ENCODE measurements at places on chromosomes 11 and 22. TPM values are rescaled to one million over a fixed set of nuclear protein-coding genes. Genes with fewer than 3 reads are reported as not detected.

Gene KDELR3
- 4.4 TPM for total RNA-seq

Gene TSPAN18
- 40.7 TPM for total RNA-seq

Gene EFEMP2
- 62.8 TPM for total RNA-seq

Gene SPCS2
- 80.9 TPM for total RNA-seq

Gene VPREB3
- total RNA-seq, result not detected

Gene EHF
- 82.5 TPM for total RNA-seq

Gene EEF1G
- 941 TPM for total RNA-seq

Gene APOA5
- not detected for total RNA-seq

Gene RGL4
- total RNA-seq, result 1.3 TPM

GRCh38 chr11:26712497-26712896 is 9.4 kb downstream of the SLC5A12 start:
- DNase-seq, result no peak
- no peaks in the 10 kb centered on the region for H3K36me3 ChIP-seq
- H3K4me3 ChIP-seq, result no peak overlapping the region
- no peaks in the 10 kb centered on the region for H3K27me3 ChIP-seq
- no peak overlapping the region for H3K27ac ChIP-seq

DNA sequence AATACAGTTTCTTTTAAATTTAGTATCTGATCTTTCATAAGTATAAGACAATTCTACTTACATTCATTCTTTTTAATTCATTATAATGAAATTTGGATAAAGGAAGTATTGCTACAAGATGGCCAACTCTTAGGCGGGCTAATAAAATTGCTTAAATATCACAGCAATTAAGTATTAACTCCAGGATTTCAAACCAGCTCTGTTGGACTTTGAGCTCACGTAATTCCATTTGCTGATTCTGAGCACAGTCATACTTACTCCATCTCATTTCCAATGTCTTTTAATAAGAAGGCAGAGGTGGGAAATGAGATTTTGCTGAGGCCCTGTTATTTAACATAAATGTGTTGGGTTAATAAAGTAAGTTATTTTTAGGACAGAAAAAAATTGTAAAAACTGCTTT is 748.1 kb downstream of the KCNA4 start:
- no peak overlapping the region for H3K27ac ChIP-seq
- H3K27me3 ChIP-seq, result no peaks in the 10 kb centered on the region
- no peaks in the 10 kb centered on the region for H3K36me3 ChIP-seq

DNA sequence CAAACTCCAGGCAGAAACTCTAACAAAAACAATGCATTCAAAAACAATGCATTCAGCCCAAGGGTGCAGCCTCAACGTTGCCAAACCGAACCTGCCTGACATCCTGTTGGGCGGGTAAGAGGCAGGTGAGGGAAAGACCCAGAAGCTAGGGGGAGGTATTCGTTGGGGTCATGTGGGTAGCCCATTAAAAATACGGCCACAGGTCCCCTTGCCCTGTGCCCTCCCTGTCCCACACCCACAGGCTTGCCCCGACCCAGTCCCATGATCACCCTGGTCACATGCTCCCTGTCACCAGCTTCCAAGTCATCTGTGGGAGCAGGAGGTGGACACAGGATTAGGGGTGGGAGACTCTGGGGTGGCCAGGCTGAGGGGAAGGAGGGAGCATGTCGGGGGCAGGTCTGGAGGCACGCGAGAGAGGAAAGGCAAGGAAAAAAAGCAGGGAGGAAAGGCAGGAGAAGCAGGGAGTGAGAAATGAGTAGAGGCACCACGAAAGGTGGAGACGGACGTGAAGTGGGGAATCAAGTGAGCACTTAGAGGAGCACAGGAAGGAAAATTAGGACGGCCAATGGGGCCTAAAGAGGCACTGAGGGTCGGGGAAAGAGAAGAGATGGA is 683 bp downstream of the PLA2G6 start:
- no peaks in the 10 kb centered on the region for H3K27me3 ChIP-seq
- H3K4me3 ChIP-seq, result peak overlapping the region; percentile 59
- H3K36me3 ChIP-seq, result no peaks in the 10 kb centered on the region
- DNase-seq, result no peak
- peaks cover 15% of the 10 kb centered on the region for H3K4me1 ChIP-seq

DNA sequence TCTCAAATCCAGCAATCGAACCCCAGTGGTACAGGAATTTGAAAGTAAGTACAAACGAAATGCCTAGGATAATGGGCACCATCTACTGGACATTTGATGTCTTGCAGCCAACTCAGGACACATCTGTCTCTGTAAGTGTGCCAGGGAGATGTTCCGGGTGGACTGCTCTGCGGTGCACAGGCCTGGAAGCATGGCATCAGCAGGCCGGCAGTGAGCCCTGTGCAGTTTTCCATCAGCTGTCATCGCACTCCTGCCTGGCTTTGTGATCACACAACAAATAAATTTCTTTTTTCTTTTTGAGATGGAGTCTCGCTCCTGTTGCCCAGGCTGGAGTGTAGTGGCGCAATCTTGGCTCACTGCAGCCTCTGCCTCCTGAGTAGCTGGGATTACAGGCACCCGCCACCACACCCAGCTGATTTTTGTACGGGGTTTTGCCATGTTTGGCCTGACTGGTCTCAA is 71.0 kb downstream of the JAM3 start:
- no peak overlapping the region for H3K27ac ChIP-seq
- H3K27me3 ChIP-seq, result no peaks in the 10 kb centered on the region
- H3K4me1 ChIP-seq, result no peaks in the 10 kb centered on the region
- no peak overlapping the region for H3K4me3 ChIP-seq
- H3K36me3 ChIP-seq, result peaks cover 5% of the 10 kb centered on the region

GRCh38 chr11:9776203-9776602 is 112.3 kb downstream of the SWAP70 start:
- H3K27ac ChIP-seq, result no peak overlapping the region
- no peak for DNase-seq
- no peaks in the 10 kb centered on the region for H3K27me3 ChIP-seq
- H3K36me3 ChIP-seq, result peaks cover 13% of the 10 kb centered on the region

DNA sequence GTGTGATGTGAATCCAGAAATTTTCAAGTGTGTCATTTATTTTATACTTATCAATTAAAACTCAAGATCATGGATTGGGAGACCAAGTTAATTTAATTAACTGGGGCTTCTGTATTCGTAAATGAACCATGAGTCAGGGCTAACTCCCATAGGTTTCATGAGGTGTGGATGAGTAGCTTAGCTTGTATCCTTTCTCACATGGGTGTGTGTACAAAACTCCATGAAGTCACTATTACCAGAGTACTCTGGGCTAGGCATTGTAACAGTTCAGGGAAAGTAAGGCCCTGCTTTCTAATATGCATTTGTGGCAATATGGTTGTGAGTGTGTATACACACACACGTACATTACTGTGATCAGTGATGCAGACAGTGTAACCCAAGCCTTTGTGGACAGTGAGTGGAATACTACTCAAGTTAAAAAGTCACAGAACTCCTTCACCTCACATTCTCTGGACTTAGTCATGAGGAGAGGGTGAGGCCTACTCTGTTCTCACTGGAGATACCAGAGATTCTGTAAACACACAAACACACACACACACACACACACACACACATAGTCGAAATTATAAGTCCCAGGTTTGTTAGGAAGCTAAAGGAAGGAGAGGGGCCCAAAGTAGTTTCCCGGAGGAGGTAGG is 3.5 kb downstream of the CNTF start:
- no peak for DNase-seq
- peaks cover 17% of the 10 kb centered on the region for H3K36me3 ChIP-seq
- no peak overlapping the region for H3K27ac ChIP-seq
- no peak overlapping the region for H3K4me3 ChIP-seq
- no peaks in the 10 kb centered on the region for H3K27me3 ChIP-seq

GRCh38 chr22:29782061-29782845 is 15.1 kb downstream of the UQCR10 start:
- H3K4me1 ChIP-seq, result peaks cover 12% of the 10 kb centered on the region
- no peaks in the 10 kb centered on the region for H3K36me3 ChIP-seq
- DNase-seq, result no peak
- no peak overlapping the region for H3K27ac ChIP-seq
- no peak overlapping the region for H3K4me3 ChIP-seq

DNA sequence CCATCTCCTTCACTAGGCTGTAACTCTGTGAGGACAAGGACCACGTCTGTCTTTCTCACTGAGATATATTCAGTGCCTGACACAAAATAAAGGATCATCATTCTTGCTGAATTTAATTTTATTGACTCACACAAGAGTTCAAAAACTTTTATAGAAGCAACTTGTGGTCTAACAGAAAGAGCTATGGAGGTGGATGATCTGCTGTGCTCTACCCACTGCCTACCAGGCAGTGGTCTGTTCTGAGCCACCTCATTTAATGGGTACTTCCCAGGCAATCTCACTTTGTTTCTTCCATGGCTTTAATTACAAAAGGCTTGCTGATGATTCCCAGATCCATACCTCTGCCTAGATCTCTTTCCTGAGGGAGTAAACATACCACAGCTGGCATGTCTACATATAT is 4.7 kb downstream of the BTBD18 start:
- no peak overlapping the region for H3K4me3 ChIP-seq
- H3K27ac ChIP-seq, result no peak overlapping the region
- peaks cover 13% of the 10 kb centered on the region for H3K36me3 ChIP-seq
- H3K27me3 ChIP-seq, result no peaks in the 10 kb centered on the region

DNA sequence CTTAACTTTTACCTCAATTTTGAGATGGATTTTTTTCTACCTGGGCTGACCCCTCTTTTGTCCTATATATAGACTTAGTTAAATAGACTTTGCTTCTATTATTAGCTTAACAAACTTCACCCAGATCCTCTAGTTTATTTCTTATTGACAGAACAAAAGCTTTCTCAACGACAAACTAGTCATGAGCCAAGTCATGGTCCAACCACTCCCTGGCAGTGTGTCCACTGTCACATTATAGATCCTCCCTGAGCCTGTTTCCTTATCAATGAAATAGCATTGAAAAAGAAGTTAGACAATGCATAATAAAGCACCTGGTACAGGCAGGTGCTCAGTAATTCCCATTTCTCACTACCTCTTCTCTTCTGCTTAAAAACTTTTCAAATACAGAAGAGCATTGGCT is 155.1 kb downstream of the SPON1 start:
- no peak overlapping the region for H3K4me3 ChIP-seq
- H3K27me3 ChIP-seq, result no peaks in the 10 kb centered on the region
- peaks cover 8% of the 10 kb centered on the region for H3K4me1 ChIP-seq
- DNase-seq, result no peak
- no peaks in the 10 kb centered on the region for H3K36me3 ChIP-seq
- H3K27ac ChIP-seq, result no peak overlapping the region

DNA sequence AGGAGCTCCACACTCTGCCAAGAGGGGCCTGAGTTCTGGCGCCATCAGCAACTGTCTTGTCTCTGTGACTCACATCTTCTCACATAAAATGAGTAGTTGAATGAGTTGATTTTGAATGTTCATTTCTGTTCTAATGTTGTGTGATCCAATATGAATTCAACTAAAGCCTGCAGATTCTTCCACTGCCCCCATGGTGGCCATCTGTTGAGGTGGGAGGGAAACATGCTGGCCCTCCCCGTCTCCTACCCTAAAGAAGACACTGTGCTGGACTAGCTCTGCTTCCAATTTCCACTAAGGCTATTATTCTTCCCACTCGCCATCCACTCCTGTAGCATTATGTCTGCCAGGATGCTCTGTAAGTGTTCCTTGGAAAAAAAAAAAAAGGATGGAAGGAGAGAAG is 555.6 kb upstream of the LARGE1 start:
- H3K27me3 ChIP-seq, result no peaks in the 10 kb centered on the region
- no peak overlapping the region for H3K4me3 ChIP-seq
- no peaks in the 10 kb centered on the region for H3K4me1 ChIP-seq
- no peak for DNase-seq
- H3K36me3 ChIP-seq, result no peaks in the 10 kb centered on the region
- H3K27ac ChIP-seq, result no peak overlapping the region

DNA sequence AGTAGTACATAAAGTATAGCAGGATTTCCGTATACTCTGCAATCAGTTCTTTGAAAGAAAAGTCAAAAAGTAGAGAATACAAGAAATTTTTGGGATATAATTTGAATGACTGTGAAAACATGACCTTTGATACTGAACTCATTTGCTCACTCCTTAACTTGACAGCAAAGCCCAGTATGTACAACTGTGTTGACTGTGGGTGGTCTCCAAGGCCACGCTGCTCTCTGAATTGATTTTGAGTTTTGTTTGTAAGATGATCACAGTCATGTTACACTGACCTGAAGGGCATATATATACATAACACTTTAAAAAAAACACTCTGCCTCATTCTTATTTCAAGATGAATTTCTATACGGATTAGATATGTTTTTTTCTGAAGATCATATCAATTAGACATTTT is 9.5 kb upstream of the AMOTL1 start:
- H3K4me3 ChIP-seq, result no peak overlapping the region
- no peaks in the 10 kb centered on the region for H3K27me3 ChIP-seq
- no peaks in the 10 kb centered on the region for H3K4me1 ChIP-seq
- H3K36me3 ChIP-seq, result no peaks in the 10 kb centered on the region
- no peak overlapping the region for H3K27ac ChIP-seq
- DNase-seq, result no peak

GRCh38 chr11:117396970-117397369 is 69.3 kb downstream of the CEP164 start:
- H3K4me3 ChIP-seq, result no peak overlapping the region
- peaks cover 13% of the 10 kb centered on the region for H3K36me3 ChIP-seq
- no peak for DNase-seq
- H3K4me1 ChIP-seq, result no peaks in the 10 kb centered on the region
- H3K27ac ChIP-seq, result no peak overlapping the region

GRCh38 chr22:39348909-39349505 is 784 bp upstream of the SYNGR1 start:
- peak overlapping the region; percentile 32 for H3K4me3 ChIP-seq
- no peaks in the 10 kb centered on the region for H3K27me3 ChIP-seq
- no peaks in the 10 kb centered on the region for H3K36me3 ChIP-seq
- no peak overlapping the region for H3K27ac ChIP-seq
- DNase-seq, result peak; percentile 41

DNA sequence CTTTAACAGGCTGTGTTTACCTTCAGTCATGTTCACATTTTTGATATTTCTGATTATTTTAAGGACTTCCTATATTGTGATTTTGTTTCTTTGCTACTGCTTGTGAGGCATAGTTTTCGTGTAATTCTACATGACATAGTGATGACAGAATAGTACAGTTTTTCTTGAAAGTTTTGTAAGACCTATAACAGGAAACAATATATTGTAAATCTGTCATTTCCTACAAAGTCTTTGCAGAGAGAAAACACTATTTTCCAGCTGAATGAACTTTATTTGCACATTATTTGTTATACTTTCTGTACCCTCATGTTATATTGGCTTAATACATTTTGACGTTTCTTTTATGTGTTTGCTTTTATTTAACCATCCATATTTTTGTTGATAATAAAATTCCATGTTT is 191.1 kb downstream of the TMEM135 start:
- no peak overlapping the region for H3K4me3 ChIP-seq
- H3K27me3 ChIP-seq, result no peaks in the 10 kb centered on the region
- H3K4me1 ChIP-seq, result no peaks in the 10 kb centered on the region
- no peak overlapping the region for H3K27ac ChIP-seq
- H3K36me3 ChIP-seq, result no peaks in the 10 kb centered on the region

GRCh38 chr11:114321621-114322257 is 25.5 kb downstream of the NNMT start:
- H3K27ac ChIP-seq, result no peak overlapping the region
- H3K4me1 ChIP-seq, result no peaks in the 10 kb centered on the region
- no peaks in the 10 kb centered on the region for H3K36me3 ChIP-seq
- H3K27me3 ChIP-seq, result no peaks in the 10 kb centered on the region
- DNase-seq, result no peak
- H3K4me3 ChIP-seq, result no peak overlapping the region

GRCh38 chr22:22720724-22721261 is 76.4 kb downstream of the GGTLC2 start:
- no peaks in the 10 kb centered on the region for H3K27me3 ChIP-seq
- H3K4me1 ChIP-seq, result no peaks in the 10 kb centered on the region
- peak overlapping the region; percentile 73 for H3K27ac ChIP-seq
- no peak overlapping the region for H3K4me3 ChIP-seq

All from lung (tissue), 17 donors.